Neural progenitor cell (in vitro differentiated cells): ENCODE measurements at places on chromosomes 6 and 20. TPM values are rescaled to one million over a fixed set of nuclear protein-coding genes. Genes with fewer than 3 reads are reported as not detected.

- DNase-seq: peak; percentile 91
- peaks cover 75% of the 10 kb centered on the region for H3K27me3 ChIP-seq
- peaks cover 5% of the 10 kb centered on the region for H3K4me1 ChIP-seq
- peak overlapping the region; percentile 96 for H3K4me3 ChIP-seq
- H3K36me3 ChIP-seq: no peaks in the 10 kb centered on the region
Observed at GRCh38 chr6:123802697-123803503, 765 bp upstream of the NKAIN2 start.

DNA sequence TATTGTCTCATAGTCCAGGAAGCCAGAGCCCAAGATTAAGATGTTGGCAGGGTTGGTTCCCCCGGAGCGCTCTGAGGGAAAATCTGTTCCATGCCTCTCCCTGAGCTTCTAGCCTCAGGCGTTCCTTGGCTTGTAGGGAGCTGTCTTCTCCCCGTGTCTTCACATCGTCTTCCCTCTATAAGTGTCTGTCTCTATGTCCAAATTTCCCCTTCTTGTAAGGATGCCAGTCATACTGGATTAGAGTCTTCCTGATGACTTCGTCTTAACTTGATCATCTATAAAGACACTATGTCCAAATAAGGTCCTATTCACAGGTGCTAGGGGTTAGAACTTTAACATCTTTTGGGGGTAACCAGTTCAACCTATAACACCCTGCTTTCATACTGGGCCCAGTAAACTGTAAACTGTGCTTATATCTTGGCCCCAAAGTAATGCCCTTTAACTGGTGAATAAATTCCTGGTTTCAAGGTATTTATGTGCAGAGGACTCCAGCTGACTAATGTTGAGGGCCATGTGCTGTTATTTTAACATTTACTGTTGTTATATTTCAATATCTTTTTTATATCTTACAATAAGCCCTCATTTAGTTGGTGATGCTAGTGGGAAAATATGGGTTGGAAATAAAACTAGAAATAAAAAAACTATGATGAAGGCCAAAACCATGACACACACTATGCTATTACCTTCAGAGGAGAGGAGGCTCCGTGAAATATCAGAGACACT lies 101.7 kb upstream of the IYD start:
- H3K4me1 ChIP-seq: peaks cover 7% of the 10 kb centered on the region
- H3K27ac ChIP-seq: no peak overlapping the region
- no peaks in the 10 kb centered on the region for H3K36me3 ChIP-seq
- no peak overlapping the region for H3K4me3 ChIP-seq
- H3K27me3 ChIP-seq: no peaks in the 10 kb centered on the region
- no peak for DNase-seq

DNA sequence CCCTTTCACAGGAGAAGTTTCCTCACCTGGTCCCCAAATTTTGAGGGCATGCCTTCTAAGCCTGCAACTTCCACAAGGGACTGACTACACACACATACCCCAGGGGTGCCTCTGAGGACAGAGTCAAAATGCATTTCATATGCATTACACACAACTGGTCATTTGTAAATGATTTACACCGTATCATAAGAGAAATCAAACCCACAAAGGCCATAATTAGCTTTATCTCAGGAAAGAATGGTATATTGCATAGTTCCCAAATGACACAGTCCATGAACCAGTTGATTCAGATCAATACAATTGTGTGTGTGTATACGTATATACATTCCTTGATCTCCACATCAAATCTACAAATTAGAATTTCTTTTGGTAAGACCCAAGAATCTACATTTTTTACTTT lies 203.3 kb upstream of the PRDM1 start:
- H3K4me3 ChIP-seq: no peak overlapping the region
- DNase-seq: no peak
- no peaks in the 10 kb centered on the region for H3K27me3 ChIP-seq
- H3K27ac ChIP-seq: no peak overlapping the region
- H3K4me1 ChIP-seq: no peaks in the 10 kb centered on the region
- no peaks in the 10 kb centered on the region for H3K36me3 ChIP-seq

GRCh38 chr6:42260972-42261371 lies 43.3 kb upstream of the MRPS10 start:
- peaks cover 11% of the 10 kb centered on the region for H3K4me1 ChIP-seq
- no peak overlapping the region for H3K4me3 ChIP-seq
- H3K36me3 ChIP-seq: no peaks in the 10 kb centered on the region
- no peaks in the 10 kb centered on the region for H3K27me3 ChIP-seq

DNA sequence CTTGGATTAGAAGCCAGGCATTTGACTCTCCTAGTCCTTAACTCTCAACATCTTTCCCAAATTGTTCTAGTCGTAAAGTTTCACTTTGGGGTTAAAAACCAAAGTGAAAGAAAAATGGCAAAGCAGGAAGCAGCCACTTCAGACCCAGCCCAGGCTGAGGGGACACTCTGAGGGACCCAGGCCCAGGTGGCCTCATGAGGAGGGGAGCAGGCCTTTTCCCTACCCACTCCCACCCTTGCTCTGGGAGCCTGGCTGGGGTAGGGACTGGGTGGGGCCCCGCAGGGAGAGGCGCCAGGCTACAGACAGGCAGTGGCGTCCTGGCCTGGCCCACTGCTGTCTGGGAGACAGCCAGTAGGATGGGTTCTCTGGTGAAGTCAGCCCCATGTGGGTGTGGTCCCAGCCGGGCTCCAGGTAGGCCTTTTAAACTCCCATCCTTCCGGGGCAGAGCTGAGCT lies 68.7 kb upstream of the MYL9 start:
- no peaks in the 10 kb centered on the region for H3K27me3 ChIP-seq
- H3K27ac ChIP-seq: no peak overlapping the region
- peaks cover 11% of the 10 kb centered on the region for H3K4me1 ChIP-seq
- no peaks in the 10 kb centered on the region for H3K36me3 ChIP-seq

DNA sequence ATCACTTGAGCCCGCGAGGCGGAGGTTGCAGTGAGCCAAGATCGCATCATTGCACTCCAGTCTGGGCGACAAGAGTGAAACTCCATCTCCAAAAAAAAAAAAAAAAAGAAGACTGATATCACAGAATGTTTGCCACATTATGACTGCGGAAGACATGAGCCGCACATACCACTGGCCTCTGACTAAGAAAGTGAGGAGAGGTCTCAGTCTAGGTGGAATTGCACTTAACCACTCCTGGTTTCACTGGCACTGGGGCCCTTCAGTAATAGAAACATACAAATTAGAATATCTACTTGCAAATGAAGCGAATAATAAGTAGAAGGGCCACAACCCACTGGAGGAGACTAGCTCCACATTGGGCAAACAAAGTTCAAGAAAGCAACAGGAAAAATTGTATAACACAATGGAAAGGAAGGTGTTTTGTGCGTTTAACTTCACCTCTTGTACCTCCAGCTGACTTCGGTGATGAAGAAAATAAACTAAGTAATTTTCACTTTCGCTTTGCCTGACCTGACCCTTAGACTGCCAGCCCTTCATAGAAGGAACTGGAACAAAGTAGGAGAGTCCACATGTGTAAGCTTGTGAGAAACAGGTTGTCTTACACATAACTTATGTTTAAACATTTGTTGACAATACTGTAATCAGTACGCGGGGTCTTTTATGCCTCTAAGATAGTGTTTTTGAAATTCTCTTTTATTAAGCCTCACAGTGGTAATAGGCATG lies 147.5 kb upstream of the TSHZ2 start:
- H3K4me1 ChIP-seq: no peaks in the 10 kb centered on the region
- DNase-seq: no peak
- H3K4me3 ChIP-seq: no peak overlapping the region
- no peaks in the 10 kb centered on the region for H3K27me3 ChIP-seq
- H3K36me3 ChIP-seq: no peaks in the 10 kb centered on the region

DNA sequence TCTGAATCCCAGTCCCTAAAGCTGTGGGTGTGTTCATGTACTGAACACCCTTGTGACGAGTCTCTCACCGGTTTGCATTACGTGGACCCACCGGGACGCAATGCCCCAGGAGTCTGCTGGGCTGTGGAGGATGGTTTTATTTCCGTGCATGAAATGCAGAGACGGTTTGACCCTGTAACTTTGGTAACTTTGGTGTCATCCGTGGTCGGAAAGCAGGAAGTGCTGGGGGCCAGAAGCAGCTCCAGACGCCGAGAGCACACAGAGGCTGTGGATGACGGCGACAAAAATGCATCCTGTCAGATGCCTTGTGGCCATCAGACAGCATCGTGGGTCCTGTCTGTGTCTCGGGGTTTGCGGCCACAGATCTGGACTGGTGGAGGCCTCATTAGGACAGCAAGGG lies 7.2 kb downstream of the BHLHE23 start:
- DNase-seq: no peak
- no peaks in the 10 kb centered on the region for H3K36me3 ChIP-seq
- peaks cover 12% of the 10 kb centered on the region for H3K4me1 ChIP-seq

- H3K4me3 ChIP-seq: no peak overlapping the region
- H3K27me3 ChIP-seq: no peaks in the 10 kb centered on the region
- no peaks in the 10 kb centered on the region for H3K36me3 ChIP-seq
- no peaks in the 10 kb centered on the region for H3K4me1 ChIP-seq
- no peak overlapping the region for H3K27ac ChIP-seq
Observed at GRCh38 chr6:118134736-118135135, 227.7 kb downstream of the SLC35F1 start.

DNA sequence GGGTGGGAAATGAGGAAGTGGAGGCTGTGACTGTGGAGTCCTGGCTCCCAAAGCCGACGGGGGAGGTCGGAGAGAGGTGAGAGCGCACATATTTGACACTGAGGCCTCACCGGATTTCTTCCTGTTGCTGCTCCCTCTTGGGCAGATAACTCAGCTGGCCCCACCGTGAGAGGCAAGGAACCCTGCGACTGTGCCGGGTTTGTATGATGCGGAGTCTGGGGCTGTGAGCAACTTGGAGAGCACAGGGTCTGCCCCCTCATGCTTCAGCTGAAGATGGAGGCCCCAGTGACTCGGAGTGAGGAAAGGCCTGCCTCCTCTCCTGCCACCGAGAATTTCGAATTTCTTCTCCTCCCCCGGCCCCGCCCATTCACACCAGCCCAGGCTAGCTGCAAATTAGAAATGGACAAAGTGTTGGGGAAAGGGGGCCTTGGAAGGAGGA lies 160.6 kb downstream of the GRM4 start:
- no peaks in the 10 kb centered on the region for H3K36me3 ChIP-seq
- DNase-seq: no peak
- H3K27ac ChIP-seq: no peak overlapping the region
- no peaks in the 10 kb centered on the region for H3K27me3 ChIP-seq
- H3K4me3 ChIP-seq: no peak overlapping the region

GRCh38 chr20:17570347-17571152 lies 675 bp downstream of the DSTN start:
- H3K4me1 ChIP-seq: peaks cover 22% of the 10 kb centered on the region
- H3K4me3 ChIP-seq: peak overlapping the region; percentile 81
- H3K36me3 ChIP-seq: no peaks in the 10 kb centered on the region
- H3K27ac ChIP-seq: peak overlapping the region; percentile 93
- H3K27me3 ChIP-seq: peaks cover 12% of the 10 kb centered on the region

GRCh38 chr6:133835901-133836300 lies 53.0 kb upstream of the TCF21 start:
- H3K27ac ChIP-seq: no peak overlapping the region
- no peaks in the 10 kb centered on the region for H3K36me3 ChIP-seq
- H3K4me1 ChIP-seq: no peaks in the 10 kb centered on the region
- no peak overlapping the region for H3K4me3 ChIP-seq

DNA sequence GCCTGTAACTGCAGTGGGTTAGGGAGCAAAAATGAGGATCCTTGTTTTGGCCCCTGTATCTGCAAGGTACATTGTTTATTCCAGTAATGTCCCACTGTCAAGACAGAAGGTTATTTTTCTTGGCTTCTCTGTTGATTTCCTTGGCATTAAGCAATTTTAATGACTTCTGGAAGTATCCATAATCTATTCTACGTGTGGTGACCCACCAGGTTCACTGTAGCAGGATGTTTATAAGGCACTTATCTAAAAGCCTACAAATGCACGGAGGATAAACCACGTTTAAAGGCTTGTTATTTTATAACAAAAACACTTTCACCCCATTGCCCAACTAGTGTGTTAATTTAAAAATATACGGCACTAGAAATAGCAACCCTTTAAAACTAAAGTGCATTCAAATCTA lies 294.9 kb downstream of the LAMA2 start:
- no peak for DNase-seq
- H3K27me3 ChIP-seq: no peaks in the 10 kb centered on the region
- H3K27ac ChIP-seq: no peak overlapping the region
- no peak overlapping the region for H3K4me3 ChIP-seq

DNA sequence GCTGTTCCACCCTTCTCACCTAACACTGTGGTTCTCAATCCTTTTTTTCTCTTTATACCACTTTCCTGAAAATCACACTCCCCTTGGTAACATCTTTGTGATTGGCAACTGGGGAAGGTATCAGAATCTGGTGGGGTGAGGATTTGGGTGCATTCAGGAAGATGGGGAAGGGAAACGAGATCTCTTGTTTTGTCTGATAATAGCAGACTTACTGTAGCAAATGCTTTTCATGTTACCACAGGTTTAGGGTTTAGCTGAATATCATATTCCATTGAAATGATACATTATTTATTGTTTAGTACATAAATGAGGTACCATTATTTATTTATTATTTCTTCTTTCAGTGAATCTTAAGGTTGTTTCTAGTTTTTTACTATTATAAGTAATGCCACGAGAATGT lies 100.8 kb downstream of the RTN4IP1 start:
- H3K27me3 ChIP-seq: no peaks in the 10 kb centered on the region
- H3K36me3 ChIP-seq: no peaks in the 10 kb centered on the region
- H3K4me1 ChIP-seq: no peaks in the 10 kb centered on the region

DNA sequence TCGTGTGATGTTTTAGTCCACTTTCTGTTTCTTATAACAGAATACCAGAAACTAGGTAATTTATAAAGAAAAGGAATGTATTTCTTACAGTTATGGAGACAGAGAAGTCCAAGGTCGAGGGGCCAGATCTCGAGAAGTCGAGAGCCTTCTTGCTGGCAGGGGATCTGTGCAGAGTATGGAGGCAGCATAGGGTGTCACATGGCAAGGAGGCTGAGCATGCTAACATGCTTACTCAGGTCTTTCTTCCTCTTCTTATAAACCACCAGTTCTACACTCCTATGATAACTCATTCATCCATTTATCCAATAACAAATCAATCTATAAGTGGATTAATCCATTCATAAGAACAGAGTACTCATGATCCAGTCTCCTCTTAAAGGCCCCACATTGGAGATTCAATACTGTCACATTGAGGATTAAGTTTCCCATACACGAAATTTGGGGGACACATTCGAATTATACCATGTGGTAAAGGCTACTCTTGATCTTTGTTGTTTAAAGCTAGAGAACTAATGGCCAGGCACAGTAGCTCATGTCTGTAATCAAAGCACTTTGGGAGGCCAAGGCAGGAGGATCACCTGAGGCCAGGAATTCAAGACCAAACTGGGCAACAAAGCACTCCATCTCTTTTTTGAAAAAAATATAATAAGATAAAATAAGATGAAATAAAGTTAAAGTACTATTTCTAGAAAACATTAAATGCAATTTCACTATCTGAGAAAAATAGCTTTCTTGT lies 2.1 kb downstream of the GOPC start:
- H3K27me3 ChIP-seq: no peaks in the 10 kb centered on the region
- no peak overlapping the region for H3K27ac ChIP-seq
- H3K36me3 ChIP-seq: peaks cover 9% of the 10 kb centered on the region
- peaks cover 7% of the 10 kb centered on the region for H3K4me1 ChIP-seq
- peak overlapping the region; percentile 67 for H3K4me3 ChIP-seq
- DNase-seq: no peak

The GLP1R gene
- 0.82 and 1.3 TPM in 2 replicates for total RNA-seq

The OXT gene
- total RNA-seq: not detected in 2 replicates

The ADGRF5 gene
- total RNA-seq: not detected in 2 replicates
